Ascending aorta (tissue), 2 donors: ENCODE measurements at places on chromosomes 5 and 9. TPM values are rescaled to one million over a fixed set of nuclear protein-coding genes. Genes with fewer than 3 reads are reported as not detected.

GRCh38 chr9:95457769-95458168 lies 59.0 kb downstream of the PTCH1 start:
- DNase-seq, result peak; percentile 48

DNA sequence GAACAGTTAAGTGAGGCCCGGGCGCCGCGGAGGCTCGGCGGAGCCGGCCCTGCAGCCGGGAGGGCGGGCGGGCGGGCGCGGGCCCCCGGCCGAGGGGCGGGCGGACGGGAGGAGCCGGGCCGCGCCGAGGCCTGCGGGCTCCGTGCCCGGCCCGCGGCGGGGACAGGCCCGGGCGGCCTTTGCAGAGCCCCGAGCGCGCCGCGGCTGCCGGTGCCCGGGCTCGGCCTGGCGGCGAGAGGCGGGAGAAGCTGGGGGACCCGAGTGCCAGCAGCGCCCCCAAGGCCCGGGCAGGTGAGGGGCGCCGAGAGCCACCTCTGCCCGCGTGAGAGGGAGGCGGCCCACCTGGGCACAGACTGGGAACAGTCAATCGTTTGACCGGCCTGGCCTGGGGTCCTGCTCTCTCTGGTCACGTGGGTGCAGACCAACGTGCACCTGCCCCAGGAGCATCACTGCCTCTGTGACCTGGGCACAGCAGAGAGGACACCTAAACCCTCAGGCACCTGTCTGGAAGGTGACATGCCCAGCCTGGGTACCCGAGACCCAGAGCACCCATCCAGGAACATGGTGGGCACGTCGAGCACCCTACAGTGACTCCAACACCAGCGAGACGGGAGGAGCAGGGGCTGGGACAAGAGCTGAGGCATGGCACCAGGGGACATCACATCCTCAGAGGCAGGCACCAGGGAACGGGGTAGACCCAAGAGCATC lies 531 bp downstream of the MVB12B start:
- no peak for DNase-seq

GRCh38 chr5:171701100-171701541 lies 84.5 kb upstream of the SMIM23 start:
- DNase-seq, result peak; percentile 8

DNA sequence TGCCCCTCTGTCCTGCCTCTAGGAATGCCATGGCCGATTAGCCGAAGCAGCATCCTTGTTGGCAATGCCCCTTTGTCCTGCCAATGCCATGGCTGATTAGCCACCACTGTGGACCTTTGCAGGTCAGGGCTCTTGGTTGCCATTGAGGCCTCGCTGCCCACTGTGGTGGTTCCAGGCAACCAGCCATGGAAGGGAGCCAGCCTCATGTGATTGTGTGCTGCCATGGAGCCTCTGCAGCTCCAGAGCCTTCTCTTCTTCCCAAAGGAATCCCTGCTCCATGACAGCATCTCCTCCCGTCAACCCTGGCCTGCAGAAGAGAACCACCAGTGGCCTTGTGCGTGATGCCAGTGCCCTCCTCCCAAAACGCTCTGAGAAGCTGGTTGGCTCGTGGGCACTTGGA lies 187.0 kb downstream of the CACNA1B start:
- no peak for DNase-seq

The OTP gene
- not detected for total RNA-seq

The SLC36A3 gene
- not detected for total RNA-seq

The FAM163B gene
- total RNA-seq, result not detected
